ENCODE measurements at places on chromosomes 4 and X.

GRCh38 chr4:96228463-96228862 lies 388.6 kb downstream of the PDHA2 start:
- DNase-seq: no peak

DNA sequence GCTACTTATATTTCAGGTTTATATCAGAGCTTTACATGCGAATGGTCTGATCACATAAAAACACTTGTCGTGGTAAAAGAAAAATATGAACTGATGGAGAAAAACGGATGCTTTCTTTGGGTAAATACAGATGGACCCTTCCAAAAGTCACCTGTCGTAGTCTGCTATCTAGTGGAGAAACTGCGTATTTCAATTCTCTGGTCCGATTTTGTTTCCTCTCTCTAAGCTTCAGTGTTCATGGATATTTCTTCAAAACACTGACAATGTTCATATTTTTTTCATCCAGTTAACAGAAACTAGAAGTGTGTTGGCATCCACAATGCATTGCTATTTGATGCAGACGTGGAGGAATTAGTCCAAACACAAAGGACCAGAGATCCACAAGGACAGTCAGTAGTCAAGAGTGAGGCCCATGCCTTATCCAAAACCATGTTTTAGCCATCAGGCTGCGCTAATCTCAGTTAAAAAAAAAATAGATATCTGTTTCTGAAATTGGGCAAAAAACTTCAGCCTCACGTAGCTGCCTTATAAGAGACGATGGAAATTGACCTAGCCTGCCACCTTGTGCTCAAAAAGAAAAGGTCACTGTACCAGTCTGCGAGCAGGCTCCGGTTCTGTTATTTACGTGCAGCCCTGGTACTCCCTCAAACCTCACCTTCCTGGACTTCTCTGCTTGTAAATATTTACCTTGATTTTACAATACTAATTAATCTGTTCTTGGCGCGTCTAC lies 16.0 kb downstream of the MEPE start:
- peak; percentile 78 for DNase-seq

GRCh38 chr4:40931841-40932240 lies 182.1 kb downstream of the NSUN7 start:
- no peak for DNase-seq

- no peak for DNase-seq
These were observed 319.3 kb upstream of the PPARGC1A start for GRCh38 chr4:24209131-24209530.

DNA sequence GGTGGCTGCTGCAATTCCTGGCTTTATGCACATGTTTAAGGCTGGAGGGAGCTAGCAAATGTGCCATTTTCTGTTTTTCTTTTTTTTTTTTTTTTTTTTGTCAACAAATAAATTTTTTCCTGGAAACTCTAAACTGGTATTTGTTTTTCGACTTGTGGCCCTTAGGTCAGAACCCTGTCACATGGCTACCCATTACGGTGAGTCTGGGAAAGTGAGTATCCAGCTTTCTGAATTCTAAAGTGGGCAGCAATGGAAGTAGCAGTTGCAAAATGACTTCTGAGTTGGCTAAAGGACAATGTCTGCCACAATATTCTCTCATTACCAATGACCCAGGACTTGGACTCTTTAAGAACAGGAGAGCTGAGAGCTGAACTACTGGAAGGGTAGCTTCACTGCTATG lies 225.1 kb upstream of the CENPE start:
- no peak for DNase-seq

DNA sequence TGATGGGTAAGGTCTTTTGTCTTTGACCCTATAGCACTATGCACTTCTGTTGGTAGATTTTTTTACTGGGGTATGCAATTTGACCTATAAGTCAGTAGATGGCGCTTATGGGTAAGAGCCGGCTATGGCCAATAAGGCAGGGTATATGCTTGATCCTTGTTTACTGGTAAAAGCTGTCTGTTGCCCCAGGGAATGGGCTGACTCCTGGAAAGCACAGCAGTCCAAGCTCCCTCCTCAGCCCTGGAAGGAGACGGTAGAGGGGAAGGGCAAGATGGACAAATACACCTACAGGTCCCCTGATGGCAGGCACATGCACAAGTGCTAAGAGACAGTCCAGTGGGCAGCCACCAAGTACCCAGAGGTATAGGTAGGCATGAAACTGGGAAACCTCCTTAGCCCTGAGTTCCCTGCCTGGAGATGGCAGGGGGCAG lies 63.7 kb downstream of the ADAMTS3 start:
- peak; percentile 67 for DNase-seq

DNA sequence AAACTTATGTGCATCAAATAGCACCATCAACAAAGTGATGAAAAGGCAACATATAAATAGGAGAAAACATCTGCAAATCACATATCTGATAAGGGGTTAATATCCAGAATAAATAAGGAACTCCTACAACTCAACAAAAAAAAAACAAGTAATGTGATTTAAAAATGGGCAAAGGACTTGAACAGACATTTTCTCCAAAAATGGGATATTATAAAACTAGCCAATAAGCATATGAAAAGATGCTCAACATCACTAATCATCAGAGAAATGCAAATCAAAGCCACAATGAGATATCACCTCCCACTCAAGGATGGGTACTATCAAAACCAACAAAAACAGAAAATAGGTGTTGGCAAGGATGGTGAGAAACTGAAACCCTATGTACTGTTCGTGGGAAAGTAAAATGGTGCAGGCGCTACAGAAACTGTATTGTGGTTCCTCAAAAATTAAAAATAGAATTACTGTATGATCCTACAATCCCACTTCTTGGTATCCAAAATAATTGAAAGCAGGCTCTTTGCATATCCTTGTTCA lies 2.4 kb downstream of the DNAJB14 start:
- DNase-seq: no peak

DNA sequence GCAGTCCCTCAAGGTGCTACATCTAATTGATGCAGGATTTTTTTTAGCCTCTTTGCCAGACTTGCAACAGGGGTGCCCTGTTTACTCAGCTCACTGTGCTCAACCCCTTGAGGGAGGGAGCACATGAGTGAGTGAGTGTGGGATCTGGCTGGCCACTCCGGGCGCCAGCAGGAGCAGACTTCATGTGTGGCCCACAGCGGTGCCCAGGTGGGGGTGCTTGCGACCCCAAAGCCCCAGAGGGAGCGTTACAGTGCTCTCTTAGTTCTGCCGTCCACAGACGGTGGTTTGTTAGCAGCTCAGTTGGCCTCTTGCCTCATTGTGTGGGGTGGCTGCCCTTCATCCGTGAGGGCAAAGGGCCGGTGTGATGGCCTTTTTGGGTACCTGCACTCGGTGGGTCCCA lies 81.6 kb upstream of the MYOZ2 start:
- no peak for DNase-seq

DNA sequence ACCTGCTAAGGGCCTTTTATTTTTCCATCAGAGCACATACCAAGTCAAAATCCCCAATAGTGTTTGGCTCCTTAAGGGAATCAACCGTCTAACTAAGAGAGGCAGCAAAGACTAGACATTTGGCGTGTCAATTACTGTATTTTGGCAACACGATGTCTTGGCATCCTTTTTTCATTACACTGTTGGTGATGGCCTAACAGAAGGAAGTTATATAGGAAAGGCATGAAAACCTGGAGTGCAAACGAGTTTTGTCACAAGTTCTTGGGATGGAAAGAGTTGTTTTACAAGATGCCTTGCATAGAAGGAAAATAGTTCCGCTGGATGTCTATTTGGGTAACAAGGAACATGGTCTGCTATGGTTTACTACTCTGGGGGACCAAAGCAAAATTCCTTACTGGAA lies 119.2 kb upstream of the TTC29 start:
- DNase-seq: no peak

DNA sequence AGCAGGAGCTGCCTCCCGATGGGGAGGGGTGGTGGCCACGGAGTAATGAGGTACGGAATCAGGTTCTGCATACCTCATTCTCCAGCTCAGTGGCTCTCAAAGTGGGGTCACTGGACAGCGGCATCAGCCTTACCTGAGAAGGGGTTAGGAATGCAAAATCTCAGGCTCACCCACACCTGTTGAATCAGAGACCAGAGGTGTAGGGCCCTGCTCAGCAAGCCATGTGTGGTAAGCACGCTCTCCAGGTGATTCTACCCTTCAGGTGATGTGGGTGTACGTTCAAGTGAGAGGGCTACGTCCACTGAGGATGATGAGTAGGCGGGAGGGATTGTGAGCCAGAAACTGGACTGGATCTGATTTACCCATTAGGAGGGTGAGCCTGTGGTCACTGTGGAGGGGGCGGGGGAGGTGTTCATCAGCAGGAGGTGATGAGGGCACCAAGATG lies 65.8 kb downstream of the ANAPC4 start:
- DNase-seq: no peak

DNA sequence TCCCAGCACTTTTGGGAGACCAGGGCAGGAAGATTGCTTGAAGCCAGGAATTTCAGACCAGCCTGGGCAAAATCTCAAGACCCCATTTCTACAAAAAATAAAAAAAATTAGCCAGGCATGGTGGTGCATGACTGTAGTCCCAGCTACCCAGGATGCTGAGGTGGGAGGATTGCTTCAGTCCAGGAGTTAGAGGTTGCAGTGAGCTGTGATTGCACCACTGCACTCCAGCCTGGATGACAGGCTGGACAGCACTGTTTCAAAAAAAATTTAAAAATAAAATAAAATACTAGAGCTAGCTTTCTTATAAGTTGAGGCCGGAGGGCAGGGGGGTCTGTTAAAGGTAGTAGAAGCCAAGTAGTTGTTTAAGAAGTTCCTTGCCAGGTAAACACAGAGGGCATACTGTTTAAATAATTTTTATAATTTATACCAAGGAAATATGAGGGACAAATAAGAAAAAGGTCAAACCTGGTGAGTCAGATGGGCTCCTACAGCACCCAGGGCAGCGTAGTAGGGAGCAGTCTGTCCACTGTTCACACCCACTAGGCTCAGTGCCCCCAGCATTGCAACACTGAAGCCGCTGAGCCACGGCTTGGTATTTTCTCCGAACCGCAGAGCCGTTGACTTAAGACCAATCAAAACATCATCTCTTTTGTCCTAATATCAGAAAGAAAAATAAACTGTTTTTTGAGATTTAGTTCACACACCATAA lies 17.3 kb downstream of the COQ2 start:
- no peak for DNase-seq

- DNase-seq: no peak
These were observed 114.7 kb upstream of the WDFY3 start for GRCh38 chr4:85081196-85081595.

DNA sequence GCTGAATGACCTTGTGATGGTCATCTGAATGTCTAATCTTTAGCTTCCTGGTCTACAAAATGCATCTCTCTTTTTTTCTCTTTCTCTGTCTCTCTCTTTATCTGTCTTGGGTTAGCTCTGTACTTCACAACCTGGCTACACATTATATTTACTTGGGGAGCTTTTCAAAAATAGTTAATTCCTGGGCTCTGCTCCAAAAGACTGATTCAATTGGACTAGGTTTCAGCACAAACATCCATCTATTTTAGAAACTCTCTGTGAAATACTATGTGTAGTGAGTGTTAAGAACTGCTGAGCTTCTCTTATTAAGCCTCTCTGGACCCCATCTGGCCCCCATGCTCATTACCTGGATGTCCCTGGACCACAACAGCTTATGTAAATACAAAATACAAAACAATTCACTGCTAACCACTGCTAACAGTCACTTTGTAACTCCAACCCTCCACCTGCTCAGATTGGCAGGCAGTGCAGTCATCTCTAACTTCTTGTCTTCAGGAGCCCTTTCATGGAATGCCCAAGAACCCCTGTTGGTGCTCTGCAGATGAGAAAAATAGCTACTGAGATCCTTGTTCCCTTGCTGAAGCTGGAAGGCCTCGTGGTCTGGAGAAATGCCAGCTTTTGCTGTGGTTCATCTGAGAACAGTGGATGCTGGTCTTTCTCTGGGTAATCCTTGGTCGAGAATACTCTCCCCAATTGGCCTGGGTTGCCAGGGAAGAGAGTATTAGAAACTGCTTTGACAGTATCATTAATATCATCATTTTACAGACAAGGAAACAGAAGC lies 14.8 kb upstream of the BOD1L1 start:
- peak; percentile 51 for DNase-seq

DNA sequence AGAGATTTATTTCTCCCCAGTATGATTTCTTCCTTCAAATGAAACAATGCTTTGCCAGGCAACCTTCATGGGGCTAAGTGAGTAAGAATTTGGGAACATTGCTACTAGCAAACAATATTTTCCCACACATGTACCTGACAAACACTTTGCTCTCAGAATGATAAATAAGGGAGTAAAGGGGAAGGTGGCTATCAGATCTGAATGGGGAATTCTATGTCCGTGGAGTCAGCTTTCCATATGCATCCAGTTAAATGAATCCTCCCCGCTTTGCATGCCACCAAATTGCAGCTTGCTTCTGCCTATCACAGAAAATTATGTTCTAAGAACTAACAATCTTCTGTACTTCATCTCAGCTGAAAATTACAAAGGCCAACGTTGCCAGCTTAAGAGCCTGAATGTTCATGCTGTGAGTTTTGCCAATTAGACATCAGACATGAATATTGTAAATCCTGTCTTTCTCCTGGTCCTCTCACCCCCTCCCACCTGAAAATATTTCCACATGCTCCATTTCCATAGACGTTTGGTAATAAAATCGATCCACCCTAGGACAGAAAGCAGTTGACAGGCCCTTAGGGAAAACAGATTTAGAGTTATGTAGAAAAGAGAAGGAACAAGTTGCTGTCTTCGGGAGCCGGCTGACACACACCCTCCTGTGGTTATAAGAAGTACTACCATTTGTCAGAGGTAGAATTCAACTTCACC lies 6.3 kb downstream of the MEPE start:
- DNase-seq: peak; percentile 67

- peak; percentile 63 for DNase-seq
These were observed 104.1 kb downstream of the ZAR1 start for GRCh38 chr4:48594180-48594579.

GRCh38 chrX:8679550-8679949 lies 52.4 kb downstream of the ANOS1 start:
- no peak for DNase-seq

DNA sequence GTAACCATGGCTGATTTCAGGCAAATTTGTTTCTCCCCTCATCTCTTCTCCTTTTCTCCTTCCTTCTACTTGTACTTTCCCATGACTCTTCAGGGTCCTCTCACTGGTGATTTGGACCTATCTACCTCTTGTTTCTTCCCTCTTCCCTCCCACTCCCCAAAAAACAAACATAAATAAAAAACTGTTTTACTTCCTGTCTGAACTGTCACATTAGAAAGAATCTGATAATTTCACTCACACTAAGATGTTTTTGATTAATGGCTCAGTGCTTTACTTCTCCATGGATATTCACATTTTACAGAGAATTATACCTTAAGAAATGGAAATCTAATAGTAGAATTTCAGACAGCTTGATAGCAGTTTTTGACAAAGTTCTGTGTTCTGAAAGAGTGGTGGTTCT lies 7.2 kb downstream of the STK26 start:
- DNase-seq: no peak

DNA sequence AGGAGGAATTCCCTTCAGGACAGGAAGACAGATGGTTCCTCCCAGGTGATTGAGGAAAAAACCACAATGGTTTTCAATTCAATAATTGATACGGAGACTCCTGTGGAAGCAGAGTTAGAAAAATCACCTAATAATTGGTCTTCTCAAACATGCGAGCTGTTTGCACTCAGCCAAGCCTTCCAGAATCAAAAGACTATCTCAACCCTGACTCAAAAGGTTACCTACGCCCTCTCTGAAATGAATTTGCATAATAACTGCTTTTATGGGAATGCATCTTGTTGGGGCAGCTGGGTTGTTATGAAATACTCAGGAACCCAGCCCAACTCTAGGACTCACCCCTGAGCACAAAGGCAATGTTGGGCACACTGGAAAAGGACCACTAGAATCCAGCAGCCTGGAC lies 66.9 kb upstream of the ARSJ start:
- DNase-seq: no peak
